ENCODE measurements at places on chromosomes 4 and X.

DNA sequence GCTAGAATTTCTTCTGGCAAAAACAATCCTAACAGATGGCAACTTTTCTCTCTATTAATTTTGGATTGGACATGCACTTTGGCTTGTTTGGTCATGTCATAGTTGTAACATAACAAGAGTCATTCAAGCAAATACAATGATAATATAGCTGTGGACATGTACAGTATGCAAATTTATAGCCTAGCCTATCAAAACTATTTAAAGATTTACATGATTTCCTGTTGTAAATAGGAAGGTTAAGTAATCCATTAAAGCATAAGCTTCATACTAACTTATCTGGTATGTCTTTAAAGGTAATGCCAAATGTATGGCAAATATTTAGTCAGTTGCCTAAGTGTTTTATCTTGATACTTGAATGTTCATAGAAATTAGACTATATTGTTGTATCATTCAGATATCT lies 45.3 kb downstream of the RPA4 start:
- DNase-seq, result no peak

DNA sequence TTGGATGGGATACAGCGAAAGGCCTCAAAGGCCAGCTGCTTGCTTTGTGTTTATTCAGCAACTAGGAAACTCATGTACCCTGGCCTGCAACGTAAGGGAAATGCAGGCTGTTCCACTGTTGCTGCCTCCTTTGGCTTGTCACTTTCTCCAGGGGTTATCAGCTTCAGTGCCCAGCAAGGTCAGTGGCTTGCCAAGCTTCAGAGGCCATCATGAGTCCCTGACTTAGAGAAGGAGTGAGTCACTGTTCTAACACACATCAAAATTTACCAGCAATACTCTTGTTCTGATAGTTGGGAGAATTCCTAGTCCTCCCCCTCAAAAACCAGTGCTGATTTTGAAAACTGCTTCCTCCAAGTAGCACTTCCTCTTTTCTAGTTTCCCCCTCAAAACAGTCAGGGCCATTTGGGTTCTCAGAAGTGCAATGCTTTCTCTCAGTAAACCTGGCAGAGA lies 250.8 kb downstream of the ARHGAP24 start:
- DNase-seq, result no peak

GRCh38 chrX:2691543-2692220 lies 587 bp downstream of the CD99 start:
- no peak for DNase-seq

DNA sequence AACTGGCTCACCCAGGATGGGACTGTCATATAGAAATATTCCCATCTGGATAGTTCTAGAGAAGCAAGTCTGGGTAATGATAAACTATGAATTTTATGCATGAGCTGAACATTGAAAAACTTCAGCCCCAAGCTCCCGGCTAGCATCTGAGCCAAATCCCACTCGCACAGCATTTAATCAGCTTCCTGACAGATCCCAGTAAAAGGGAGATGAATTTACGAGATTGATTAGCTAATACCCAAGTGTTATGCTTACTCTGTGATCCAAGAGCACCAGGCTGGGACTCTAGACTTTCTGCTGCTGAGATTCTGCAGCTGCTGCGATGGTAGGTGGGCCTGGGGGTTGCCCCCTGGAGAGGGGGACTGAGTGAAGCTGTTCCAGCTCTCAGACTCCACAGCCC lies 28.0 kb downstream of the FRMPD3 start:
- peak; percentile 29 for DNase-seq

DNA sequence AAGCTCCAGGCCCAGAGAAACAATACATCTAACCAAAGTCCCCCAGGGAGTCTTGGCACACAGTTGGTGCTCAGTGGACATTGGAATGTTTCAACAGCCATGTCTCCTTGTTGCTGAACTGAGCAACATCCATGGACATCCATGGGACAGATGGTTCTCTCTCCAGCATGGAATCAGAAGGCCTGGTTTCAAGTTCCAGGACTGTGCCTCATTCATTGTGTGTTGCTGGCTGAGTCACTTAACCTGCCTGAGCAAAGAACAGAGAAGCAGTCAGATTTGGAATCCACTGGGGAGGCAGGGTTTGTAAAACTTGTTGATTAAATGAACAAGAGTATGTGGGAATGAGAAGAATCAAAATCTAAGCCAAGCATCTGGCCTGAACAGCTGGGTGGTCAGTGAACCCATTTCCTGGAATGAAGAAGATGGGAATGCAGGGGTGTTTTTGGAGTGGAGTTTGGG lies 147.9 kb downstream of the CHIC2 start:
- no peak for DNase-seq

DNA sequence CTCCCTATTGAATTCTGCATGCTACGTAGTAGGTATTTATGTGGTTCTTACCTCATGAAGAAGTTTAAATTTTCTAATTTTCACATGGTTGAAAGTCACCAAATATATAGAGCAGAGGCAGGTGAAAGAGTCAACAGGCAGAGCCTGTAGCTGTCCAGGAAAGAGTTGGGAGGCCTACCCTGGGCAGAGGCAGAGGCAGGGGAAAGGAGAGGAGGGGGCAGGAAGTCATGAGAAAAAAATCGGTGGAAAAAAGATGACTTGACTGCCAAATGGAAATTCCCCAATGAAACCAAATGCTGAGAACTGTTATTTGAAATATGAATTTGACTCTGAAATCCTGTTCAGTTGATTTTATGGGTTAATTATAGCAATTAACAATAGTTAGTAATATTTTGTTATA lies 23.1 kb upstream of the GPR34 start:
- DNase-seq, result no peak

GRCh38 chr4:101083131-101083530 lies 264.2 kb downstream of the PPP3CA start:
- DNase-seq, result no peak

- DNase-seq, result no peak
Observed at GRCh38 chr4:169649545-169650226, 29.3 kb downstream of the CLCN3 start.

DNA sequence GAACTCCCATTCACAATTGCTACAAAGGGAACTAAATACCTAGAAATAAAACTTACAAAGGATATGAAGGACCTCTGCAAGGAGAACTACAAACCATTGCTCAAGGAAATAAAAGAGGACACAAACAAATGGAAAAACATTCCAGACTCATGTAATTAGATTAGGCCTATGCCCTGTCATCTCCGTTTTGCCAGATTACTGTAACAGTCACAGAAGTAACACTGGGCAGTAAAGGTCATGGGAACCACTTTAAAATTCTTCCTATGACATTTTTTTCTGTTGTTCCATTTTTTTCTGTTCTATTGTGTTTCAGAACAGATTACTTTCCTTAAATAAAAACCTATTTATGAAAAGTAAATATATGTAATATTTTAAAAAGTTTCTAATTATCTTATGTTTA lies 199.4 kb upstream of the CENPE start:
- DNase-seq, result no peak

GRCh38 chr4:124433500-124433899 lies 279.0 kb downstream of the ANKRD50 start:
- no peak for DNase-seq

GRCh38 chr4:112183252-112183651 lies 38.0 kb downstream of the FAM241A start:
- DNase-seq, result peak; percentile 40

GRCh38 chrX:119502727-119503483 lies 34.7 kb downstream of the SLC25A5 start:
- no peak for DNase-seq

DNA sequence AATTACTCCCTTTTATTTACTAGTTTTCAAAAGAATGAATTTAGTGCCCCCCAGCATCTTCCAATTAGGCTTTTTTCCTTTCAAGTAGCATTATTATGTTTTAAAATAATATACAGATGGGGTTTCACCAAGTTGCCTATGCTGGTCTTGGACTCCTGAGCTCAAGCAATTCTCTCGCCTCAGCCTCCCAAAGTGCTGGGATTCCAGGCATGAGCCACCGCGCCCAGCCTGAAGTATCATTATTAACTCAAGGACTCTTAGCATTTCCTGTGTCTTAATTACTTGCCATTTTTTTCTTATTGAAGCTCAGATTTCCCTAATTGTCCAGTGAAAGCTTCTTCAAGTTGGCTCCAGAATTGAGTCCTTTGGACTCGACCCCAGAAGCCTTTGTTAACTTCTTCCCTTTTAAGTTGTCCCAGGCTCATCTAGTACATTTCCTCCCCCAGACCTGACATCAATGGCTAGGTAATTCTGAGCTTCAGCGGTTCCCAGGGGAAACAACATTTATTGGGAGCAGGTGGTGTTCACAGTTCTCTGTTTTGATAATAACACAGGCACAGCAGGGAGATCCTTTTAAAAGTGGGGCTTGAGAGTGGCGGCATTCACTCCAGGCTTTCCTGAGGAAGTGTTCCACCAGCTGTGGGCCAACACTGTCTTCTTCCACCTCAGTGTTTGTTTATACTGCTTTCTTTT lies 10.0 kb downstream of the SAT1 start:
- no peak for DNase-seq

GRCh38 chr4:59122626-59123025 lies 2012.4 kb upstream of the IGFBP7 start:
- DNase-seq, result peak; percentile 40

- DNase-seq, result no peak
Observed at GRCh38 chr4:74058048-74058651, 19.7 kb upstream of the CXCL3 start.

- no peak for DNase-seq
Observed at GRCh38 chr4:139501117-139501516, 47.2 kb downstream of the RAB33B start.

- DNase-seq, result no peak
Observed at GRCh38 chr4:186167605-186168004, 23.8 kb upstream of the CYP4V2 start.

DNA sequence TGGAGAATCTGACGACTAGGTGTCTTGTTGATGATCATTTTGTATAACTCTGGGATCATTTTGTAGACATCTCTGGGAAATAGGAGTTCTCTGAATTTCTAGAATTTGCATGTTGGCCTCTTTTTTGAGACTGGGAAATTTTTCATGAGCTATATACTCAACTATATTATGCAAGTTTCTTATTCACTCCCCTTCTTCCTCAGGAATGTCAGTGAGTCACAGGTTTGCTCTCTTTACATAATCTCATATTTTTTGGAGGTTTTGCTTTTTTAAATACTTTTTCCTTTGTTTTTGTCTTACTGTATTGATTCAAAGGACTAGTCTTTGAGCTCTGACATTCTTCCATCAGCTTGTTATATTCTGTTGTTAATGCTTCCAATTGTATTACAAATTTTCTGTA lies 1324.2 kb downstream of the TECRL start:
- DNase-seq, result no peak

GRCh38 chr4:1208266-1208961 lies 36.0 kb upstream of the SPON2 start:
- peak; percentile 38 for DNase-seq

DNA sequence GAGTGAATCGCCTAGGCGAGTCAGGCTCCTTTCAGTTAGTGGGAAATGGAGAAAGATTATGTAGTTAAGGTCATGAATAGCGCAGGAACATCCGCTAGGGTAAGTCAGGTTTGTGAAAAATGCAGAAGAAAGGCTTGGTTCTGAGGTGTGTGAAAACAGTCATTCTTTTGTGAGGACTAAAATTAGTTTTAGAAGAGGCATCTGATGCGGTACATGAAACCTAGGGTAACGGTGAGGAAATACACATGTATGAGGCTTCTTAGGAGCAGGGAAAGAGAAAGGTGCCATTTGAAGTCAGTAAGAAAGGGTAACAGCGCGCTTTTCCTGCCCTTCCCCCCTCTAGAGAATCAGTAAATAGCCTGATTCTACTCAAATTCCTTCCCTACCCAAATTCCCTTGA lies 570 bp upstream of the RNF128 start:
- no peak for DNase-seq

GRCh38 chrX:44708470-44708869 lies 135.4 kb upstream of the DUSP21 start:
- no peak for DNase-seq

Data from WERI-Rb-1 (cell line).